ENCODE measurements at places on chromosomes 3 and 15.

GRCh38 chr3:190375671-190376070 is 12.3 kb upstream of the CLDN16 start:
- DNase-seq = no peak

GRCh38 chr3:89042236-89042835 is 65.1 kb upstream of the EPHA3 start:
- DNase-seq = no peak

- no peak for DNase-seq
Measured at GRCh38 chr15:63218100-63218808, 28.8 kb downstream of the RAB8B start.

DNA sequence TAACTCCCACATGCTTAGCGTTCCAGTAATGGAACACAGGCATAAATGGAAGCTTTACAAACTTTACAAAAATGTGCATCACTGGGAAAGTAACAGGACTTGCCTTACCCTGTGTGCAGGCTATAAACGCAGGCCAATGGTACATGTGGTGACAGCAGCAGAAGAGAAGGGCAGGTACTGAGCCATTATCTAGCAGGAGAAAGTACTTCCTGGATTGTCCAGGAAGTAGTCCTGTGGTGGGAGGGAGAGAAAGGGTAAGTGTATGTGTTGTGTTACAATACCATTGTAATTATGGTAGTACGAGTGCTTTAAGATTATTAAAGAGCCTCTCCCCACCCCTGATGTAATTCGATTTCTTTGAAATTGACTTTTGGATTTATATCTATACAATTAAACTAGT is 5.3 kb downstream of the ATP1B3 start:
- DNase-seq = no peak

DNA sequence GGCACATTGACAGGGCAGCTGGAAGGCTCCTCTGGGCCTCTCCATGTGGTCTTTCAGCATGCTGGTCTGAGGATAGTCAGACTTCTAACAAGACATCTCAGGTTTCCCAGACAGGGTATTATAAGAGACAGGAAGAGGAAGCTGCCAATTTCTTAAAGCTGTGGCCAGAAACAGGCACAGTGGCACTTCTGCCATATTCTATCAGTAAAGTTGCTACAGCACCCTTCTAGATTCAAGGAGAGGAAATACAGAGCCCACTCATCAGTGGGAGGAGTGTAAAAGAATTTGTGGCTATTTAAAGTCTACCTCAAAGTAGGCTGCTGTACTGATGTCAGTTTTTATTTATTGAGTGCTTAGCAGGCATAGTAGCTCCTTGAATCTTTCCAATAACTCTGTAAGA is 55.5 kb downstream of the BTD start:
- DNase-seq = no peak

DNA sequence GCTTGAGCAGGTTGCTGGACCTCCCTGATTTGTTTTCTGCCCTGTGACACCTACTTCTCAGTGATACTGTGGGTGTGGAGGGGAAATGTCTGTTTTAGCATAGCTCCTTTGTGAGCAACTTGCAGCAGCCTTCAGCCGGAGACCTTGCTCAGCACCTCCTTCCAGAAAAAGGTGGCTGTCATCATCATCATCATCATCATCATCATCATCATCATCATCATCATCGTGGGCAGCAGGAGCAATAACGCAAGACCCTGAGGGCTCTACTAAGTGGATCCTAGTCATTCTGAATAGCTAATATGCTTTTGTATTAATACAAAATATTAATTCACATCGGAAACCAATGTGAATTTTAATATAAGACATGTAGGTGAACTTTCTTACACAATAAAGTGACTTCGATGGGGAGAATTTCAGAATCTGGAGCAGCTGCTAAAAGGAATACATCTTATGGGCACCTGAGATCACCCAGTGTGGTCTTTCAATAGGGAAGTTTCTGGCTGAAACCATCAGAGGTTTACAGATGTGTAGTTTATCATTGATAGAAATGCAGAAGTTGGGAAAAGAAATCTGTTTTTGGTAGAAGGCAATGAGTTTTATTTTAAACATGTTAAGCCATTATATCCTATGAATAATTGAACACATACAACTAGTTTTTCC is 8.6 kb downstream of the GABRR3 start:
- no peak for DNase-seq

- no peak for DNase-seq
Measured at GRCh38 chr3:179716811-179717210, 64.0 kb downstream of the USP13 start.

GRCh38 chr15:36658898-36659639 is 79.6 kb downstream of the CDIN1 start:
- DNase-seq = no peak

DNA sequence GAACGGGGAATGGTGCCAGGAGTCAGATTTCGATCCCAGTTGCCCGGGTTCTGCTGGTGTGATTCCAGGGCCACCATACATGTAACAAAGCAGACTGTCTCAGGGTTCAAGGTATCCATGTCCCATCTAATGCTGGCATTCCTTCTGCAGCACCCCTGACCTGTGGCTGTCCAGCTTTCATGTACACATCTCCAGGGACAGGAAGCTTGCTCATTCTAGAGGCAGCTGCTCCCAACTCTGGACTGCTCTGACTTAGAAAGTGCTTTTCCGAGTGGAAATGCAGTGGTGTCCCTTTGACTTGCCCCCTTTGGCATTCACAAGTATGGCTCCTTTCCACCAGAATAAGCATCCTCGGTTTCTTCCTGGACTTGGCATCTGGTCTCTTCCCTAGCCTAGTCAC is 30.9 kb downstream of the PML start:
- no peak for DNase-seq

GRCh38 chr3:177141471-177141870 is 55.8 kb downstream of the TBL1XR1 start:
- no peak for DNase-seq

- no peak for DNase-seq
Measured at GRCh38 chr3:28124882-28125281, 116.5 kb upstream of the CMC1 start.

DNA sequence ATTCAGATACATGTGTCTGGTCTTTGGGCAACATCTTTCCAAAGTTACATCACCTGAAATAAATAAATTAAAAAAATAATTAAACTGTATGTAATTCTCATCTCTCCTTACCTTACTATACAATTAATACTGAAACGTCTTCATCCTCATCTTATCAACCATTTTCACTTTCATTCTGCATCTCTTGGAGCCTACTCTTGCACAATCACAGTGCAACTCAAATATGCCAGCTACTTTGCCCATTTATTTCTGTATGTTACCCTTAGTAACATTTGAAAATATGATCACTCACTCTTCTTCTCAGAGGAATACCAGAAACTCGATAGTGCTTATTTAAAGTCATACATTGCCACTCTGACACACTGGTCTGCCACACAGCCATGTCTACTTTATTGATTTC is 1357.1 kb upstream of the CADM2 start:
- DNase-seq = no peak

DNA sequence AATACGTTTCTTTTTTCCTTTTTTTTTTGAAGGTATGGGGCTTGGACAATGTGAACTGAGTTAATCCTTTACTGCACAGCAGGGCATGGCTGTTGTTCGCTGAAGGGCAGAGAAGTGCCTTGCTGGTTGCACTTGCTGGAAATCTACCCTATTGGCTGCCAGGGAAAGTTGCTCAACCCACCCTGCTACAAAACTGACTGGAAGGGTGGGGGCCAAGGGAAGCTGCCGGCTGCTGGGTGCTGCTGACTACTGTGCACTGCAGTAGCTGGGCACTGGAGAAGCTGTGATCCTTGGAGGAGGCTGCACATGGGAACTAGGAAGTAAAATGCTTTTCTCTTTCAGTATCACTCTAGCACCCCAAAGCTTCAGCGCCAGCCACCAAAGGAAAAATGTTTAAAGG is 70.5 kb downstream of the ETV5 start:
- no peak for DNase-seq

- no peak for DNase-seq
Measured at GRCh38 chr15:45871121-45871855, 236.5 kb downstream of the SQOR start.

DNA sequence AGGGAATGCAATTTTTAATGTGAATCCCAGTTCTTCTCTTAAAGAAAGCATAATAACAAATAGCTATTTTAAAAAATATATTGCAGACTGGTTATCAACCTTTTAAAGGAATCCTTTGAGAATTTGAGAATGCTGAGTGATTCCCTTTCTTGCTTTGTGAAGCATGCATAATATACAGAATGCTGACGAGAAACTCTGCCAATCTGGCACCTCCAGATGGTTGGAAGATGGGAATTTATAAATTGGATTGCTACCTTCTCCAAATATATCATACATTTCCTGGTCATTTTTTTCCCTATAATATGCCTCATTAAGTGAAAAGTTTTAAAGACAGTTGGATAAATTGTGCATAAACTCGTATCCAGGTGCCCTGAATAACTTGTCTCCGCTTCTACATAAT is 333.9 kb upstream of the ARPP21 start:
- DNase-seq = no peak

GRCh38 chr15:53807501-53807900 is 48.0 kb upstream of the WDR72 start:
- DNase-seq = no peak

- no peak for DNase-seq
Measured at GRCh38 chr15:58666957-58667356, 82.5 kb downstream of the ADAM10 start.

- no peak for DNase-seq
Measured at GRCh38 chr3:29176501-29176900, 104.4 kb upstream of the RBMS3 start.

- DNase-seq = no peak
Measured at GRCh38 chr15:31571676-31572075, 245.0 kb downstream of the KLF13 start.

GRCh38 chr3:113606539-113607218 is 74.3 kb downstream of the SIDT1 start:
- DNase-seq = peak; percentile 8

DNA sequence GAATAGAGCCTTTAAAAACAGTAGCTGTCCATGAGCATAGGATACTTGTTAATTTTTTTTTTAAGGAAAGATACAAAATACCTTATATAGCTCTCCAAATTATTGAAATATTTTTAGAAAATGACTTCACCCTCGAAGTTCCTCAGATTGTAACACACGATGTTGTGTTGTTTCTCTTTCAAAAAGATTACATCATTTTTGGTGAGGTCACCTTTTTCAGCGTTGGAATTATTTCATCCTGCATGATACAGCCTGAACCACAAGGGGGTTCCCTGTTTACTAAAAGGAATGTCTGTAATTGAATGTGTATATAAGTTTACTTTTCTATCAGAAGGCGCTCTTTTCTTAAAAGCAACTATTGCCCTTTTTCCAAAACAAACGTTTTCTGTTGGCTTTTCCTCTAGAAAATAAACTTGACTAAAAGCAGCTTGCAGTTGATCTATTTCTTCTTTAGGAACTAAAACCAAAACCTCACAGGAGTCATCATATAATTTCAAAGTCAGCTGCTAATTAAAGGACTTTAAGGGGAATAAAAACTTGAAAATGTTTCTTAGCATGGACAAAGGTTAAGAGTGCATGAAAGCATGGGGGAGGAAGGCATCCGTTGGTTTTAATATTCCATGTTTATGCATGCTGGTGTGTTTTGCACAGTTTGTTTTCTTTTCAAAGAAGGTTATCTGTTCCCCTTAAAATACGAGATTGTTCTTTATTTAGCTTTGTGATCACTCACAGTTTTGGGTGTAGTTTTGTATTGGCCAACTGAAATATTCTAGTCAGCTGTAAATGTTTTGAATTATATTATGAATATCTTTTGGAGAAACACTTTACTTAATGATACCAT is 29.4 kb downstream of the LYSMD4 start:
- DNase-seq = no peak

GRCh38 chr3:112568642-112569041 is 6.8 kb downstream of the SLC35A5 start:
- DNase-seq = no peak

DNA sequence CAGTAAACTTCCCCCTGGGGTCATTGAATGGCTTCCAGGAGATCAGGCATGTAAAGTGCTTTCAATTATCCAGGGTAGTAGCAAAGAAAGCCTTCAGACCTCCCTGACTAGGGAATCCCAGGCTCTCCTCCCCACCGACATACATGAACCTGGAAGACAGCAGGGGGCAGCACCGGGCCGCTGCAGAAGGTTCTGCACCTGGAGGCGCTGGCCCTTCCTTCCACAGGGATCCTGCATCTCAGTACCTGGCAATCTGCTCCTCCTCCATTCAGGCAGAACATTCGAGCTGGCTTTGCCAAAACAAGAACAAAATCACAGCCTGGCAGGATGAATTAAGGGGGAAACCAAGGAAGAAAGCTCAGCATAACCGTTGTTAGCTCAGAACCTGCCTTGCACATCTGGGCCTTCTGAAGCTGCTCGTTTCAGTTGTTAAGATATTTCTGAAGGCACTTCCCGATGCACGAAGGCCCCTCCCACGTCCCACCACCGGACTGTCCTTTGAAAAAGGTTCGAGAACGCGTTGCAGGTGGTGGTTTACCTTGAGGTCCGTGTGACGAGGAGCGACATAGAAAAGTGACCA is 237.7 kb downstream of the SLCO3A1 start:
- no peak for DNase-seq

DNA sequence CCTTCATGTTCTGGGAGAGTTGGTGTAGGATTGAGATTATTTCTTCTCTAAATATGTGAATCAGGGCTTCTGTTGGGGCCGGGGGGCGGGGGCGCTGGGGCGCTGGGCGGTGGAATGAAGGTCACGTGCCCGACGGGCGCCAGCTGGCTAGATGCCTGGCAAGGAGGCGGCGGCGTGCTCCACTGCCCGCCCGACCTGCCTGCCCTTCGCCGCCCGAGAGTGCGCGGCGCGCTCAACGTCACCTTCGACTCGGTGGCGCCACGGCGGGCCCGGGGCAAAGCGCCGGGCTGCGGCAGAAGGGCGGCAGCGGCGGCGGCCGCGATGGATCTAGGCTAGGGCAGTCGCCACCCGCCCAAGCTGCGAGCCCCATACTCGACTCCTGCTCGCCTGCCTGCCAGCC is 47.0 kb upstream of the LHFPL4 start:
- no peak for DNase-seq

- no peak for DNase-seq
Measured at GRCh38 chr3:47117807-47118364, 46.0 kb downstream of the SETD2 start.

DNA sequence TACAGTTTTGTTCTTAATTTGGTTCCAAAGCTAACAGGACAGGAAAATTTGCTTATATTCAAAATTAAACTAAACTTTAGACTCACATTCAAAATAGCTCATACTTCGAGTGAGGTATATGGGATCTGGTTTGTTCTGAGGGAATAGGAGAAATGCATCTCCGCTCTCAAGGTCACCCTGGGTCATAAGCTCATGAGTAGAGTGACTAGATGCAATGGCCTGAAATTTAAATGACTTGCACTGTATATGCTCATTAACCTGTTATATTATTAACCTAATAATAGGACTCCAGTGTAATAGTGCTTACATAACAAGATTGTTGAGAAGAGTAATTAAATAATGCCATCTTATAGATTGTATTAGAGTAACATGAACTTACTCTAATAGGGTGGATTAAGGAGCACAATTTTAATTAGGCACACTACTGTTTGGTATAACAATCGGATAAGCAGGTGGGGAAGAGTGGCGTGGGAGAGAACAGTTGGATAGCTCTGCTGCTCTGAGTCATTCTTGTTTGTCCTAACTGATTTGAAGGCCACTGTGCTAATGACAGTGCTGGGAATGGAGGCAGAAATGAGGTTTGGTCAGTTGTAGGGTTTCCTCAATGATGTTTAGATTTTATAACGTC is 5.2 kb downstream of the NKTR start:
- no peak for DNase-seq

- DNase-seq = no peak
Measured at GRCh38 chr15:41790756-41791546, 16.7 kb downstream of the MAPKBP1 start.

GRCh38 chr3:112897791-112898190 is 51.1 kb upstream of the CD200R1L start:
- DNase-seq = no peak

- DNase-seq = no peak
Measured at GRCh38 chr3:11928381-11928780, 75.8 kb upstream of the SYN2 start.
